ENCODE measurements at places on chromosomes 3 and 15. TPM values are rescaled to one million over a fixed set of nuclear protein-coding genes. Genes with fewer than 3 reads are reported as not detected.

CCNL1 gene
- 222 TPM for total RNA-seq

CAPN7 gene
- total RNA-seq: 68.4 TPM

ZDHHC19 gene
- not detected for total RNA-seq

HDC gene
- total RNA-seq: 8.1 TPM

SCG5 gene
- total RNA-seq: 2.5 TPM

HRH1 gene
- total RNA-seq: 40.3 TPM

EPHB1 gene
- 6.6 TPM for total RNA-seq

FGF7 gene
- 239 TPM for total RNA-seq

TICRR gene
- total RNA-seq: 0.22 TPM

PAQR5 gene
- total RNA-seq: 6.5 TPM

TMC3 gene
- total RNA-seq: 0.13 TPM

C3orf85 gene
- total RNA-seq: not detected

MOBP gene
- total RNA-seq: 3.8 TPM

CTXND1 gene
- 6.3 TPM for total RNA-seq

DLL4 gene
- total RNA-seq: 33.3 TPM

SMCO1 gene
- not detected for total RNA-seq

NCEH1 gene
- 10.1 TPM for total RNA-seq

ERICH6 gene
- 0.49 TPM for total RNA-seq

TPRG1 gene
- 12.7 TPM for total RNA-seq

RFTN1 gene
- 119 TPM for total RNA-seq

CCDC54 gene
- total RNA-seq: not detected

LRTM1 gene
- total RNA-seq: not detected

RPSA gene
- total RNA-seq: 447 TPM

CNTN6 gene
- 0.67 TPM for total RNA-seq

FGD5 gene
- 57.4 TPM for total RNA-seq

Data from sciatic nerve (tissue), 2 donors.